SK-N-MC (cell line): ENCODE measurements at places on chromosomes 5 and 9.

DNA sequence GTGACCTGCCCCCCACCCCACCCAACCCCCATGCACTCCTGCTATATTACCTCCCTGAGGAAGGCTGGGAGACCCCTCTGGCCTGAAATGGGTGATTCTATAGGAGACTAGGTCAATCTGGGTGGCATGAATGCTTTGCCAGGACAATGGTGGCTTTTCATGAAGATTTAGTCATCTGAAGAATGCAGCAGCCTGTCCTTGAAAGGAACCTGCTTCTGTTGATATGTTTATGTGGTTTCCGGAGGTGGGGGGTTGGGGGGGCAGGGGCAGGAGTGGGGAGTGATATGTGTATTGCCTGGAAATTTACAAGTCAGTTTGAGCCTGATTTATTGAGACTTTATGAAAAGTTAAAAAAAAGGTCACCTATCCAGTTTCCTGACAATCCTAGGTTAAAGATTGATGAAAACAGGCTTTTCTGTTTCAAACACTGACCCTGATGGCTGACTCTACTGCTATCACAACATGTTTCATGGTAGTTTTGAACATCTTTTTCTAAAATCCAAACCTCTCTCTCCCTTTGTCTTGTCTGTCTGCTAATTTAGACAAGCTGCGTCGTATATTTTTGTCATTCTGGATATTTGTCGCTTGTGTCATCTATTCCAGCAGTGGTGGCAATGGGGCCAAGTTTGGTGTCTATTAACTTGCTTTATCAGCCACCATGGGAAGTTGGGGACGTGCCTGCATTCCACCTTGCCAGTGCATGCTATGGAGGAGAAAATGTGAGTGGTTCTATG, 153.7 kb upstream of the EGFLAM start:
- no peak for DNase-seq

DNA sequence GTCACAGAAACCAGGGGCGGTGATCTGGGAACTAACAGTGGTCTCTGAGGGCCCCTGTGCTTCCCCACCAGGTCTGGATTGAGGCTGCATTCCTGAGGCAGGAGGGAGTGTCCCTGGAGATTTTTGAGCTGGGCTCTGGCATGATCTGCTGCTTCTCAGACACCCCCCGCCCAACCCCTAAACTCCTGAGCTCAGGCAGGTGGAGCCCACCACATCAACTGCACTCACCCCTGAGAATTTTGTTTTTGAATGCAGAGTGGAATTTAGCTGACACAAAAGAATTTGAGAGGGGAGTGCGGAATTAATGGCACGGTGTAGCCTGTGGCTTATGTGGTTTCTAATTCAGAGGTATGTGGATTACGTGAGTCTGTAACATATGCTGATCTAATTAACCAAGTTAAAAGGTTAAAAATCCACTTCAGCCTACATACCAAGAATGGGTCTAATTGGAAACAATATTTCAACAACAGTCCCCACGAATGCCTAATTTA, 23.9 kb upstream of the CTSL start:
- DNase-seq, result no peak

- DNase-seq, result no peak
Measured at GRCh38 chr9:126126807-126127206, 199.8 kb upstream of the MVB12B start.

- no peak for DNase-seq
Measured at GRCh38 chr5:77995793-77996409, 219.8 kb upstream of the TBCA start.

DNA sequence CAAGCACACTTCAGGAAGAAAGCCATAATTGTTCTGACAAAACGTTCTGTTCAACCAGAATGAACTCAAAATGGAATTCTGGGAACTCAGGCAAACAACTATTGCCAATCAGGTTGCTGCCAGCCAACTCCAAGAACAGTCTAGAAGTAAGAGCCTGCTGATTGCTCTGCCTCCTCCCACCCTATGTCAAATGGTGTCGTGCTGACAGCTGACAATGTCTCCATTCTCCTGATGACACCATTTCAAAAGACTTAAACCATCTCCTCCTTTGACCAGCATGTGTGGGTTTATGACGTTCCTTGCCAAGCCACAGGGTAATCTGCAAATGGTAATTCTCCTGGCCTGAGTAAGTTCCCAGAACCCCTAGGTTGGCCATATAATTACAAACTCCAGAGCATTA, 21.9 kb upstream of the PLIN2 start:
- DNase-seq, result no peak

- no peak for DNase-seq
Measured at GRCh38 chr5:23506329-23507236, 826 bp upstream of the PRDM9 start.

GRCh38 chr9:93098236-93098946, 2.4 kb downstream of the CARD19 start:
- DNase-seq, result no peak

DNA sequence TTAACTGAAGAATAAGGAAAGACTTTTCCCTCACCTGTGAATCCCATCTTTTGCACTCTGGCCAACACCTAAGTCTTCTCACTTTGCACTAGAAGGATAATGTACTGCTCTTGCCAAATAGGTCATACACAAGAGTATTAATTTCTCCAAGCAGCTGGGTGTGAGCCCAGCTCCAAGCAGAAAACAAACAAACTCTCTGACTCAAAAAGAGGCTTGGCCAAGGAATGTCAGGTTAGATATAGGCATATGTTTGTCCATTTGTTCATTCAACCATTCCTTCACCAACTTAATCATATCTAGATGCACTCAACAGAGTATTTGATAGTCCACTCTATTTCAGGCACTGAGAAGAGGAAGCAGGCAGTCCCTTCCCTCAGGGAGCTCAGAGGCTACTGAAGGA, 84.4 kb downstream of the HTR4 start:
- no peak for DNase-seq

DNA sequence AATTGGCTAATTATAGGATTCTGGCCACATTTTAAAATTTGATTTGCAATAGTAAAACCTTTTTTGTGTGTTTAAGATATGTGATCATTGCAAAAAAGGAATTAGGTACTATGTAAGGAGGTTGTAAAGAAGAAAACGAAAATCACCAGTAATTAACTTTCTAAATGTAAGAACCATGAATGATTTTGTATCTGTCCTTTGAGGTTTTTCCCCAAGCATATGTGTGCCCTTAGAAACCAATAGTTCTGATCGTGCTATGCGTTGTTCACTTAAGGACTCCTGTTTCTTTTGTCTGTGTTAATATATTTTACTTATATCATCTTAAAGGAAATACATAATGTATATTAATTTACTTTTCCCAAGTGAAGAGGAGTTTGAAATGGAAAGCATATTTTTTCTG, 410.2 kb downstream of the PSAT1 start:
- DNase-seq, result no peak

DNA sequence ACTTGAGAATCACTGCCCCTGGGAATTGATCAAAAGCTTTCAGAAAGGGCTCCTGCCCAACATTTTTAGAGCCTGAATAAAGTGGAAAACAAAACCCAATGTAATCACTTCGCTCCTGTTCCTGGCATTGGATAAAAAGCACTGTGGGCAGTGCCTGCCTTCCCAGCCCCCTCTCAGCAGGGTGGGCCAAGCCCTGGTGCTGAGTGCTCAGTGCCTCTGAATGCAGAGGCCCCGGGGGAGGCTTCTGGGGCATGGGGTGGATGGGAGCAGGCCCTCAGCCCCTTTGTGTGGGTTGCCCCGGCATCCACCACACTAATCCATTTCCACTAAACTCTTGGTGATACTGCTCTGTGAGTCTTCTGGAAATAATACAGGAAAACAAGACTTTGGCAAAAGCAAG, 55.6 kb downstream of the CFAP90 start:
- DNase-seq, result no peak

DNA sequence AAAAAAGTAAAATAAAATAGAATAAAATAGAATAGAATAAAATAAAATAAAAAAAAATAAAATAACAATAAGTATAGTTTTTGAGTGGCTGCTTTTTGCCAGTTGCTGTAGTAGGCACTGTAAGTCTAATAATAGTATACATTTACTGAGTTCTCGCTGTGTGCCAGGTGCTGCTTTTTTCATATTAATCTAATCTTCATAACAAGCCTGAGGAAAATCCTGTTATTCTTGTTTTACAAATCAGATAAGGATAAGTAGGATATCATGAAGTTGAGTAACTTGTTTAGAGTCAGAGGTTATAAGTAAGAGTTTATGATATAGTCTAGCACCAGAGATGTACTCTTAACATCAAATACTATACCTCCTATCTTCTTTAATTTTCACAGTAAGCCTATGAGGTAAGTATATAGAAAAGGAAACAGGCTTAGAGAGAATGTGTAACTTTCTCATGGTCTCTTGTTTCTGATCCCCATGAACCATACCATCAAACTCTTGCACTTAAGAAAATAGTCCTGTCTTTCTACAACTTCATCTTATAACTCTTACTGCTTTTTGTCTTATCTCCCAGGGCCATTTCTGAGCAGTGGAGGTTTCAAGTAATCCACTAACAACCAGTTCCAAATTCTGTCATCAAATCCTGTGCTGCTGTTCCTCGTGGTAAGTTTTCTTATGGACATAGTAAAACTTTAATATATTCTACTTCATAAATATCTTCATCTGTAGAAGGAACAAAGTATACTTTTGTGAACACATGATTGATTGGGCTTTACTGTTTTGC, 18.7 kb downstream of the RMI1 start:
- no peak for DNase-seq

GRCh38 chr9:114462791-114463190, 42.5 kb downstream of the WHRN start:
- DNase-seq, result no peak

- no peak for DNase-seq
Measured at GRCh38 chr9:79408617-79409016, 163.1 kb upstream of the TLE4 start.

DNA sequence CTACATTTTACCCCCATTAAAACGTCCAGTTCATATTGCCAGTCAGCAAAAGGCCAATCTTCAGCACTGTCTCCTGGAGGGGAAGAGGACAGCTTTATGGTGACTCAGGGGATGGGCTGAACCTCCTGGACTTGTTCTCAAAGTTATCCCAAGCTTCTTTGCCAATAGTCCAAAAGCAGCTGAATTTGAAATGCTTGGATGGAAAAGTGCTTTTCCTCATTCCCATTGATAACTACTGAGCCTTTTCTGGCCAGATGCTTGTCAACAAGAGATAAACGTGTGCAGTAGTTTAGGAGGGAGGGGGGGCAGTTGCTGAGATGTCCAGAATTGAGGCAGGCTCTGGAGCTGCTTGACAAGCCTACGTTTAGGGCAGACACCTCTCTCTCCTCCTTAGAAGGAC, 43.5 kb downstream of the MTX3 start:
- no peak for DNase-seq

DNA sequence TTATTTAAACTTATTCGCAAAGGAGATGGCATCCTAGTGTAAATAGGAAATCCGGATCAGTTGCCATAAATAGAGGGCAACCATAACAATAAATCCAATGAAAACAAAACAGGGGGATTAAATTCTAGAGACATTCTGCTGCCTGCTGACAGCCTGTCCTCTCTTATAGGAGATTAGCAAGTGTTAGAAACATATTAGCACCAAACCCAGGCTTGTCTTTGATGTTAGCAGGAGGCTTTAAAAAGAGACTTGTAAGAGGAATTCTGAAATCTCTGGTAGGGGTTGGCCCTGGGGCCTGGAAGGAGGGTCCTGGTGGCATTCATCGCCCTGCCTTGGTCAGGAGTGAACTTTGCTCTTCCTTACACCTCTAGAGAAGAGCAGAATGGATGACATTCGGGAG, 21.6 kb downstream of the NDST1 start:
- no peak for DNase-seq

- DNase-seq, result no peak
Measured at GRCh38 chr5:81188962-81189361, 44.2 kb upstream of the CKMT2 start.

- no peak for DNase-seq
Measured at GRCh38 chr9:128729302-128729701, 5.4 kb upstream of the ZDHHC12 start.

DNA sequence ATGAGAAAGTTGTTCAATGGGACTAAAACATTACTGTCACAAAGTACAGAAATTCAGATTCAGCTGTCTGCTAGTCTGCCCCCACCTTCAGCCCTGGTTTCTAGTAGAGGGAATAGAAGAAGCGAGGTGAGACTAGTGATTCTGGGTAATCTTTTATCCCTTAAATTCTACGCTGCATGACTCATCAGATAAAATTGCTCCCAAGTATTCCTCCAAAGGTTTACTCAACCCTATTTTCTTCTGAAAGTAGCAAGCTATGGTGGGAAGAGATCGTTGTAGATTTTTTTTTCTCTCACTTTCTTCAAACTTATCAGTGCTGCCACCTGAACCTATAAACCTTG, 318.9 kb upstream of the RIOK2 start:
- no peak for DNase-seq

DNA sequence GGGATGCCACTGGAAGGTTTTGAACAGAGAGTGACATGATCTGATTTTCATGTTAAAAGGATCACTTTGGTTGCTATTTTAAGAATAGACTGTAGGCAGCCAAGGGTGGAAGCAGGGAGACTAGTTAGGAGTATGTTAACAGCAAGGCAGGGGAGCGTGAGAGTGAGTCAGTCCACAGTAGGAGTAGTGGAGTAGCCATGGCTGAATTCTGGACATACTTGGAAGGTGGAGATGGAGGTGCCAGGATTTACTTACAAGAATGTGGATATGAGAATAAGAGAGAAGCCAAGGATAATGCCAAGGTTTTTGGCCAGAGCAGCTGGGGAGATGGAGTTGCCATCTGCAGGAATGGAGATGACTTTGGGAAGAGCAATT, 118.8 kb downstream of the GALNT10 start:
- no peak for DNase-seq

DNA sequence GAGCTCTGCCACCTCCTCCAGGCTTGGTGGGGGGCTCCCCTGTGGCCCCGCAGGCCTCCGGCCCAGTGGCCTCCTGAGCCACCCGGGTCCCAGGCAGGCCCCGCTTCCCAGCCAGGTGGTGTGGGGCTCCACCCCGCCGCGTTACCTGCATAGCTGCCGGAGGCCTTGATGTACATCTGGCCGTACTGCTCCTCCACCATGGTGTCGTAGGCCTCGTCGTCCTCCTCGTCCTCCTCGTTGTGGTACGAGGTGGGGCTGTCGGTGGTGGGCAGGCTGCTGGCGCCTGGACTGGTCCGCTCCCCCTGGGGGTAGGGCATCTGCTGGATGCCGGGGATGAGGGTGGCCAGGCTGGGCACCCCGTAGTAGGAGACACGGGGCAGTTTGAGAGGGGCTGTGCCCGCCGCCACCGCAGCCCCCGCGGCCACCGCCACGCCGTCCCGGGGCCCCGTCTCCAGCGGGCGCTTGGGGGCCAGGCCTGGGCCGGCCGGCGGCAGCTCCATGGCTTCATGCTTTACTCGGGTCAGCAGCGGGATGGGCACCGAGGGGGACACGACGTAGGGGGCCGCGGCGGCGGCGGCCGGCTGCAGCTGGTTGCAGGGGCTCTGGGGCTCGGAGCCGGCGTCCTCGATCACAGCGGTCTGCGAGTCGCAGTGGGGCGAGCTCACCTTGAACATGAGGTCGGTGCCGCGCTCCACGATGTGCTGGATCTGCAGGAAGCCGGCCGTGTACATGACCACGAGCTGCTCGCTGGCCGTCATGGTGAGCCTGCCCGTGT, 45.4 kb downstream of the NACC2 start:
- DNase-seq, result no peak
